ENCODE measurements at places on chromosomes 5 and 9.

DNA sequence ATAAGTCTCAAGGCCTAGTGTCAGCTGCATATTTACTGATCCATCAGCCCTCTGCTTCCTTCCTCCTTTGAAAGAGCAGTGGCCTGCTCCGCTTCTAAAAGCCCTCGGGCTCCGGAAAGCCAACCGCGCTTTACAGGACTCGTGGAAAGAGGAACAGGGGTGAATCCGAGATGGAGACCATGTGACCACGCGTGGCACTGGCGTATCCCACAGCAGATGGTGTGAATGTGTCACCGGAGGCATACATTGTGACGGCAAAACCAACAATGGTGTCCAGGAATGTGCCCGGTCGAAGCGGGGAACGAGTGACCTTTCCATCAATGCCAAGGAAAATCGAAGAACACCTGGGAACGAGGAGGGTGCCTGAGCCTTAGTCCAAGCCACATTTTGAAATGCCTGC lies 484.6 kb downstream of the SPATA31A7 start:
- DNase-seq: no peak

DNA sequence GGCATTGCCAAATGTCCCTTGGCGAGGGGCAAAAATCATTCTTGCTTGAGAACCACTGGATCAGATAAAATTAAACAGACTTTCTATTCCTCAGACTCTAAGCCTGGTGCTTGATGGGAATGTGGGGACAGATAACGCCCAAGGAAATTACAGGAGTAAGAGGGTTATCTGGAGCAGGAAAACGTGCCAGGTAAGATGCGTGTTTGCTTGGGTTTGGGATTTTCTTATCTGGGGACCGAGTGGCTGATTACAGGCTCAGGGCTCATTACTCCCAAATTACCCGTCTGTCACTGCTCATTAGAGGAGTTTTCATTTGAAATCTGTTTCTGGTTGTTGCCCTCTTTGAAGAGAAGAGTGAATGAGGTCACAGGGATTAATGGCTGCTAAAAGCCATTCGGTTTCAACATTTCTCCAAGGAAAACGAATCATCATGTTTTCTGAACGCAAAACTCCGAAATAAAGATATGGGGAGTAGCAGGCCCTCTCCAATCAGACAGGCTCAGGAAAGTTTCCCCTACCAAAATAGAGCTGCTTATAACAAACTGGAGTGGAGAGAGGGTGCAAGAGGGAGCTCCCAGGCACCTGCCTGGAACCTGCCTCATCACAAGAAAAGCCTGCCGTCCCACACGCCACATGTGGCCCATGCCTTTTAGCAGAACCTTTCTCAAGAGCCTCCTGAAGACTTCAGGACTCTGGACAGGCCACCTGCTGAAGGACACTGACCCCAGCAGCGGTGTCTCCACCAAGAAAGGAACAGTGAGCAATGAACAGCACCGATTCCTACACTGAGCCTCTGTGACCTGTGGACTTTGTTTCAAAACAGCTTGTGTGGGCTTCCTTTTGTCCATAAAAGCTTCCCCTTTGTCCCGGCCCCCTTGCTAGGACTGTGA lies 136.4 kb downstream of the ICE1 start:
- no peak for DNase-seq

GRCh38 chr9:36499174-36499890 lies 73.4 kb upstream of the MELK start:
- no peak for DNase-seq

DNA sequence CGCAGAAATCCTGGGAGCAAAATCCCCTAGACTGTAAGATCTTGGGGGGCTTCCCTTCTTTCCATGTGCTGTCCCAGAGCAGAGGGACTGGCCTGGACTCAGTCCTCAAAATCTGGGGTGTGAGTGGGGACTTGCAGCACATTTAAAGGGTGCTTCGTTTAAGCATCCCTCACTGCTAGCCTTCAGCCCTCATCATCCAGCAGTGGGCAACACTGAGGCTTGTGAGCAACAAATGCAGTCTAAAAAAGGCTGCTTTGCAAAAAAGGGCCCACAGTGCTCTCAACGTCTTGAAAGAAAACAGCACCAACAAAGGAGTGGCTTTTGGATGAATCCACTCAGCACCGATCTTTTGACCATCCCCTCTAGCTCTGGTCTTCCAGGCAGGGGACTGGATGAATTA lies 128.3 kb upstream of the TBC1D2 start:
- DNase-seq: no peak

DNA sequence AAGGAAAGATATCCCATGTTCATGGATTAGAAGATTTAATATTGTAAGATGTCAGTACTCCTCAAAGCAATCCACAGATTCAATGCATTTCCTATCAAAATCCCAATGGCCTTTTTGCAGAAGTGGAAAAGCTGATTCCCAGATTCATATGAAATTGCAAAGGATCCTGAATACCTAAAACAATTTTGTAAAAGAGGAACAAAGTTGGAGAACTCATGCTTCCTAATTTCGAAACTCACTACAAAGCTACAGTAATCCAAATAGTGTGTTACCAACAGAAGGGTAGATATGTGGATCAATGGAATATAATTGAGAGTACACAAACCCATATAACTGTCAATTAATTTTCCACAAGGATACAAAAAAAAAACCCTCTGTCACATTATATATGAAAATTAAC lies 154.3 kb upstream of the ZNF618 start:
- no peak for DNase-seq

DNA sequence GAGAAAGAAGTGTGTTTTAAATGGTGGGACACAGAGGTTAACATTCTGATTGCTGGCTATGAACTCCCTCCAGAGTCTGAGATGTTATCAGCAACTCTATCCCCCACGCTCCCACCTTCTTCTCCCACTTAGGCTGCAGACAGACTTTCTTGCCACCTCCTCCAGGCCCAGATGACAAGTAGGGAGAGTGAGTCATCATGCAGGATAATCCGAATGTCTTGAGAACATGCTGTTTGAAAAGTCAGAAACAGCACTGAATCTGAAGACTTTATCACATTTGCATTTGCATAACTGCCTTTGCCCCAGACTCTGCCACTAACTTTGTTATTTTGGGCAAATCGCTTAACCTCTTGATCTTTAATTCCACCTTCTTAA lies 139.8 kb downstream of the ESM1 start:
- no peak for DNase-seq

DNA sequence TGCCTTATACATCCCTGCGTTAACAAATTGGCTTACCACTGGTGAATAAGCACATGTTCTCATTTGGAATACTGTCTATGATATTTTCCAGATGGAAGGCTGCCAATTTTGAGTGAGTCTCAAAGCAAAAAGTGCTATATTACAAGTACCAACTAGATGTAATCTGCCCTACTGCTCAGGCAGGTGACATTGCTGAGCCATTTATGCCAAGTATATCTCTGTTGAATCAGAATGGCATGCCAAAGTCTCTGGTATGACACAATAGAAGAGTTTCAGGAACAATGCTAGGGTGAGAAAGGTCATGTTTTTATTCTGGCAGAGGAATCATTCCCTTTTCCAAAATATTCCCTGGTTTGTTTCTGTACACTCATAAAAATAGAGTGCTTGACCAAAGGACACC lies 356.5 kb downstream of the CDH9 start:
- no peak for DNase-seq

- no peak for DNase-seq
These were observed 3.2 kb downstream of the WHRN start for GRCh38 chr9:114501796-114502682.

DNA sequence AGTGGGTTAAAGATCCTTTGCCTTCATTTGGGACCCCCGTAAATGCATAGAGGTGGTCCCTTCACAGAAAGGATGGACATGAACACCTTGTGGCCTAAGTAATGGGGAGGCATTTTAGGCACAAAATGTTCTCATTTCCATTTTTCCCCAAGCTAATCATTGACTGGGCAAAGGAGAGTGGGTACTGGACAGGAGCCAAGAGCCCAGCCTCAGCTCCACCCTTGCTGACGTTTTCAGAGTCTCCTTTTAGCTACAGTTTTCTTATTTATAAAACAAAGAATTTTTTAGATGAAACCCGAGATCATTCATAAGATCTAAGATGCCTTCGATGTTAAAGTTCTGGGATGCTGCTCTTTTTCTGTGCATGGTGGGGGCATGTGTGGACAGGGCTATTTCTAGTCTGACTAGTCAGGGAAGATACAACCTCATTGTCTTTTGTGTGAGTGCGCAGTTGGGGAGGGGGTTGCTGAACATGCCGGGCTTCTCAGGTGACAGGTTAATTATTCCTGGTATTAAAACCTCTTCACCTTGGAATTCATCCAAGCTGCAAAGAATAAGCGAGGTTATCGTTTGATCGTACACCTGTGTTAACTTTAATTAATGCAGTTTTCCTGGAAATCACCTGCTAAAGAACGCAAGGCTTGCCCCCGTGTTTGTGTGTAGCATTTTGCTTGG lies 48.4 kb downstream of the ADAMTS16 start:
- DNase-seq: no peak

DNA sequence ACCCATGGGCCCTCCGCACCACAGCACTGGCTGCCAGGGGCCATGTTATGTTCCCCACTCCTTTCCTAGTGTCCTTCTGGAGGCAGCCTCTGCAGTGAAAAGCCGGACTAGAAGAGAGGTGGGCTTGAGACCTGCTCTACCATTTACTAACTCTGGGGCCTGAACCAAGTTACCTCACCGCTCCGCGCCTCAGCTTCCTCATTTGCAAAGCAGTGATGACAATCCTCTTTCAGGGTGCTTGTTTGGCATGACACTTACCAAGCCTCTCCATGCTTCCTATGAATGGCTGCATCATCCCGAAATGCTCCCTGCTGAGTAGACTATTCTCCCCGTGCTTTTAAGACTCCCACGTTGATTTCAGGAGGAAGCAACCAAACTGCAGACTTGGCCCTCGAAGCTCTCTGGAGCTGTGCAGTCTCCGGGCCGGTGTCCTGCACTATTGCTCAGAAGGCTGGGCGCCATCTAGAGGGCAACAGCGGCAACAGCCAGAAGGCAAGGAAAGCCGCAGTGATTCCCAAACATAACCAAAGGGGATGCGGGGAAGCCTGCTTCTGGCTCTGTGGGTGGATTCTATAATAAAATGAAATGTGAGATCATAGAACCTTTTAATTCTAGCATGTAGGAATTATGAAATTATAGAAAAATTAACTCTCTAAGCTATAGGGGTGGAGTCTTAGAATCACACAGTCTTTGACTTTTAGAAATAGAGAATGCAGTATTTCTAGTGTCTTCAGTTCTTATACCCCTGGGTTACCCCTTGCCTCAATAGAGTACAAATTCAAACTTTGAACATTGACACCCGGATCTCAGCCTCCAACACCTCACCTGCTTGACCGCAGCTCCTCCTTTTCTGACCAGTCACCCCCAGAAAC lies 599.8 kb upstream of the BRINP1 start:
- DNase-seq: peak; percentile 8

GRCh38 chr9:71119746-71120145 lies 1.7 kb downstream of the TRPM3 start:
- DNase-seq: no peak

- no peak for DNase-seq
These were observed 91.1 kb upstream of the TLE4 start for GRCh38 chr9:79480639-79481038.

DNA sequence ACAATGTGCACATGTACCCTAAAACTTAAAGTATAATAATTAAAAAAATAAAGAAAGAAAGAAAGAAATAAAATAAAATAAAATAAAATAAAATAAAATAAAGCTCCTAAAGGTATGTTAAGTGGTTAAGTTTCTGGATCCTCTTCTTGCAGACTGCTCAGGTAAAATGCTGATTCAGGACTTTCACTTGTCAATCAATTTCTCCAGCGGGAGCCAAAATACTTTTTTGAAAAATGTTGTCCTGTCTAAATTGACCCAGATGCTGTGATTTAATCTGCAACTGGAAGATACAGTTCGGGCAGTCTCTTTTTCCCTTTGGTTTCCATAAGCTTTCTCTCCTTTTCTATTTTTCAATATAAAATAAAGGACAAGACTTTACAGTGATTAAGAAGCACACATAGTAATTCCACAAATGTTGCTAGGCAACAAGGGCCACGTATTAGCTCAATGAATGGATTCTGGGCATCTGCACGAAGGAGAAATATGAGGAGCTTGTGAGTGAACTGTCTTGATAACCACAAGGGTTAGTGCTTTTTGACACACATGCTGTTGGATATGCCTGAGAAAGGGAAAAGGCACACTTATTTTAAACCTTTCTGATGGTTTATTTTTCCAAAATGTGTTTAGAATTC lies 38.6 kb downstream of the HTR4 start:
- DNase-seq: no peak

DNA sequence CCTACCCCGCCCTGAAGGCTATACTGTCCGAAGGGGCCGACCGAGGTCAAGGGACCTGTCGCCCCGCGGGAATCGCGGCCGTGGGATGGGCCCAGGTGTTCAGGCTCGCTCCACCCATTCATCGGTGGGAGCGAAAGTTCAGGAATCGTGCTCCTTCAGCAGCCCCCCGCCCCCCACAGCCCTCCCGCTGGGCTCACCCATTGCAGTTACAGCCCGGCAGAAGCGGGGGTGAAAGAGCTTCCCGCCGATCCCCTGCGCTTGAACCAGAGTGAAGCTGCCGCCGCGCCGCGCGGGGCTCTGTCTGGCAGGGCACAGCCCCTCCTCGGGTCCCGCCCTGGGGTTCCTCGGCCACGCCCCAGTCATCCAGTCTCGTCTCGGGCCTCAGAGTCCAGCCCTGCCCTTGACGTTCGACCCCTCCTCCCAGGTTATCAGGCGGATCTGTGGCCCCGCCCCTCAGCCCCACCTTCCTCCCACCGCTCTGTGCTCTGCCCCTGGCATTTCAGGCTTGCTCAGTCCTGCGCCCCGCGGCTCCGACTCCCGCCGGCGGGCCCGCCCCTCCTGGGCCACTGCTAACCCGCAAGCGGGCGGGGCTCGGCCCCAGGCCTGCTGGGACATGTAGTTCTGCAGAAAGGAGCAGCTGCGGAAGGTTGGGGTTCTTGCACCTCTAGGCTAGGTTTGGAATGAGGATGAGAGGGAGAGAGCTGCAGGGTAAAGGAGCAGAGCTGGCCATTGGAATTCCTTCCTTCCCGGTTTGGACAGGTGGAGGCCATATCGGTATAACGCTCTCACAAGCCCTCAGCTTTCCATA lies at the start of gene MYORG:
MYORG (minus strand) TSS at position 303 of the 808 bp plus-strand sequence. CDS start 3,955 bp downstream, outside the sequence.
- DNase-seq: peak; percentile 96

DNA sequence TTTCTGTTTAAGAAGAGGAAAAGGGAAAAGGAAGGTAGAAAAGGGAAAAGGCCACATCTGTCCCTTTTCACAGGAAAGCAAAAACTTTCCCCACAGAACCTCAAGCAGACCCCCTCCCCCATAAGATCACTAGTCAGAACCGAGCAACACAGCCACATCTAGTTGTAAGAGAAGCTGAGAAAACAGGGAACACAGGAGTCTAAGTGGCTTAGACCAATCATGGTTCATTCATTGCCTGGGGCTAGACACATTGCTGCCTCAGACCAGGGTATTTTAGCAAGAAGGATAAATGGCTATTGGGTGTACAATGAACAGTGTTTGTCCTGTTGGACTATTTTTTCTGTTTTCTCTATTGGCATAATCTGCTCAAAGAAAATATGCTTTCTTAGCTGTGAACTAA lies 98.0 kb downstream of the ARL15 start:
- DNase-seq: no peak

- DNase-seq: no peak
These were observed 84.1 kb downstream of the PHF2 start for GRCh38 chr9:93660352-93661046.

GRCh38 chr5:153543959-153544470 lies 53.5 kb downstream of the GRIA1 start:
- no peak for DNase-seq
